ENCODE measurements at places on chromosomes 11 and 22. TPM values are rescaled to one million over a fixed set of nuclear protein-coding genes. Genes with fewer than 3 reads are reported as not detected.

GGT5 gene
- 32.0 TPM for total RNA-seq

- no peak for DNase-seq
These were observed 29.2 kb upstream of the KLHL35 start for GRCh38 chr11:75462117-75462653.

DNA sequence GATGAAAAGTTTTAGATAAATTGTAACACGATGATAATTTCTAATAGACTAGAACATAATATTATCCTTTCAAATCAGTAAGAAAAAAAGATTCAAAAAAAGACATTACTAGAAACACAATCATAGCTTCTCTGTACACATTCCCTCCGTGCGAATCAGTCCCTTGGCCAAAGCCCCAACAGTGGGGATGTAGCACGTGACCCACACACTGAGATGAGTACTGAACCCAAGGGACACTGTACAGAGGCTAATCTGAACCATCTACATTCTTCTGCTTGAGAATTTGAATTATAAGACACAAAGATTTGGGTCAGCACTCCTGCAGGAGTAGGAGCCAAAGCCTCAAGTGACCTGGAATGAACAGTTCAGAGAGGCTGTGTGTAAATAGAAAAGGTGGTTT, 353.7 kb downstream of the INSC start:
- no peak for DNase-seq

DNA sequence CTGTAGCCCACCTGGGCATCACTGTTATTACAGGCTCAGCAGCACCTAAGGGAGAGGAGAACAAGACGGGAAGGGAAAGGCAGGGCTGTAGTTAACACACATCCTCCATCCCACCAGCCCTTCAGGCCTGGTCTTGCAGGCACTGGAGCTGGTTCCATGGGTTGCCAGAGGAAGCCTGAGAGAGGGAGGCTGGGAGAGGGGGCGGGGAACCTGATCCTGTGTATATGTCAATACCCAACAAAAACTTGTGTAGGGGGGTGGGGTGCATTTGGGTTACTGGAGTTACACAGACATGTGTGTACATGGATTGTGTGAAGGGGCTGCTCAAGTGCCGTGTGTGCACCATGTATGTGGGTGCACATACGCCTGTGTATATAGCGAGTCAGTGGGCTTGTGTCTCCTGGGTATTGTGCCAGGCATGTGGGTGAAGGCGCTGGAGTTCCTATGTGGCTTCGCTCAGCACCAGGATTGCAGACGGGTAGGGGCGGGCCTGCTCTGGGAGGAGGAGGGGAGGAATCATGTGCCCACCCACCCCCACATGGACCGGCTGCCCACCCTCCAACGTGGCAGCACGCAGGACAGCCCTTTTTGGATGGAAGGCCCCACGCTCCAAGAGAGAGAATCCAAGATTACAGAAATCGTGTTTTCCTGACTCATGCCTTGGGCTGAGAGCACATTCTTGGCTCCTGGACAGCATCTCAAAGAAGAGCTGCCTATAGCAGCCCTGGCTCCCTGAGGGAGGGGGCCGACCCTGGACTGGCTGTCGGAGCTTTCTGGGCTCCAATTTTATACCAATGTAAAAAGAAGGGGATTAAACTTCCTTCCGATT, 4.2 kb upstream of the SERPINH1 start:
- no peak for DNase-seq

XPNPEP3 gene
- 20.9 TPM for total RNA-seq

GTSE1 gene
- total RNA-seq: 0.23 TPM

GRCh38 chr22:28497188-28497587, 182.5 kb downstream of the TTC28 start:
- no peak for DNase-seq

DNA sequence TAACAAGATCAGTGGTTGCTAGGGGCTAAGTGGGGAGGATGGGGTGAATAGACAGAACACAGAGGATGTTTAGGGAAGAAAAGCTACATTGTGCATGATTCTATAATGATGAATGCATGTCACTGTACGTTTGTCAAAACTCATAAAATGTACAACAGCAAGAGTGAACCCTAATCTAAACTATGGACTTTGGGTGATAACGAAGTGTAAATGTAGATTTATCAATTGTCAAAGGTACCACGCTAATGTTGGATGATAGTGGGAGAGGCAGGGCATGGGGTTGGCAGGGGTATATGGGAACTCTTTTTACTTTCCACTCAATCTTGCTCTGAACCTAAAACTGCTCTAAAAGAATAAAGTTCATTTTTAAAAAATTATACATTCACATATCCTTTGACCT, 21.3 kb upstream of the SLC5A1 start:
- no peak for DNase-seq

DNA sequence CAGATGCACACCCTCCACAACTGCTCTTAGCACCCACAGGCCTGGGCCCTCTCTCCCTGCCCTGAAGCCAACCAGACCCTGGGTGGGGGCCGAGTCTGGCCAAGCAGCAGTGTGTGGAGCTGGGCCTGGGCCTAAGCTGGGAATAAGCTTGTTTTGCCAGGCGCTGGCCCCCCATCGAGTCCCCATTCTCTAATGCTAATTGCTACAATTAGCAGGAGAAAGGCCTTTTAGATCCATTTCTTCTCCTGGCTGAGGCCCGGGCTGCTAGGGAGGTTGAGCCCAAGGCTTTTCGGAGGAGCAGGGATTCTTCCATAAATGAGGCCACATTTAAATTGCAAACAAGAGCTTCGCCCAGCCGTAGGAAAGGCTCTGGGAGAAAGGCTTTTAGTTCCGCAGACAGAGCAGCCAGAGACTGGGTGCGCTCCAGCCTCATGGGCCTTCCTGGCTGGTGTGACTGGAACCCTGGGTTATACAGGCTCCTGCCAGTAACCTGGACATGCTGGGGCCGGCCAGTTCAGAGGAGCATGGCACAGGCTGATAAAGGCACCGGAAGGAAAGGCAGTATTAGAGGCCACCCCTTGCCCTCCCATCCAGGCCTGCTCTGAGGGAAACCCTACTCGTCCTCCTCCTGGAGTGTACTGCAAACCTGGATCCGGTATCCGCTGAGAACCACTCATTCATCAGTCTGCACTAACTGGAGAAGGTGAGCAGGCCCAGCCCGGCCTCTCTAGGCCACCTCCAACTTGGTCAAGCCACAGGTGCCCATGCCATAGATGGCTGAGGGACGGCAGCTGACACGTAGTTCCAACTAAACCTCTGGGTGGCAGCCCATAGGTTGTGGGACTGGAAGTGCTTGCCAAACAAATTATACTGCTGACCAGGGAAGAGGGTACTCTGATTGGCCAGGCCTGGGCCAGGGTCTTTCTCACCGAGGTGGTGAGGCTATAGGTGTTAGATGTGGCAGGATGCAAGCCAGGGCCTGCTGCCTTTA, 6.2 kb downstream of the KCNQ1OT1 start:
- DNase-seq: no peak

DNA sequence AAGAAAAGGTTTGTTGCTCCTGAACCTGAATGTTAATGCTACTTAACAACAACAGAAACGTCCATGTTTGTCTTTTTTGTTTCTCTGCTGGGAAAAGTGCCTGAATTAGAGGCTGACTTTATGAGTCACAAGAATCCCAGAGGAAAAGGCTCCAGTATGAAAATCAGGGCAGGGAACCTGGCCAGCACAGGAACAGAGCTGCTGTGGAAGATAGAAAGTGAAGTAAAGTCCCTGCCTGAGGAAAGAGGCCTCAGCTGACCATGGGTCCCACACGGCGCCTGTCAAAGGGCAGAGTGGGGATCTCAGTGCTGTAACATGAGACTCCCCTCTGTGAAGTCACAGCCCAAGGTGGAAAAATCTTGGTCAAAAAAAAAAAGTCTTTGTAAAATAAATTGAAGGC, 632.3 kb upstream of the CCDC90B start:
- DNase-seq: peak; percentile 46

- no peak for DNase-seq
These were observed 17.8 kb upstream of the NEAT1 start for GRCh38 chr11:65404638-65405339.

EI24 gene
- 71.8 TPM for total RNA-seq

- no peak for DNase-seq
These were observed 23.2 kb downstream of the TOM1 start for GRCh38 chr22:35322893-35323292.

GRCh38 chr11:24357620-24358410, 139.0 kb upstream of the LUZP2 start:
- no peak for DNase-seq

HTR3A gene
- 0.88 TPM for total RNA-seq

DNA sequence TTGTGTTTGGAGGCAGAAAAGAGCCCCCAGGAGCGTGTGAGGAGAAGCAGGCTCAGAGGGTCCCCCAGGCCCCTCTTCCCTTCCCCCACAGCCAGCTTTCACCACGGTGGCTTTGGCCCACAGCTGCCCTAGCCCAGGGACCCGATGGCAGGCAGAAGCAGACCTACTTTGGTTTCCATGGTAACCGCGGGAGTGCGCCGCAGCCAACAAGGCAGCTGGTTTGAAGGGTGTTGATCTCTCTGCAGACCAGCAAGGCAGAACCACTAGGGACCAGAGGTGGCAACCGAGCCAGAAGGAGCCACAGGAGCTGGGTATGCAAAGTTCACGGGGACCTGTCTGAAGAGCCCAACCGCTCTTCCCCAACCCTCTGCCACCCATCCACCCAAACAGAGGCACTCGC, 69.4 kb downstream of the BUD13 start:
- DNase-seq: peak; percentile 84
